MCF 10A (cell line): ENCODE measurements at places on chromosomes 1 and 21.

GRCh38 chr1:10113501-10113900 lies 80.7 kb downstream of the UBE4B start:
- no peak for DNase-seq

GRCh38 chr1:169574336-169574735 lies 11.9 kb downstream of the F5 start:
- DNase-seq, result no peak

GRCh38 chr1:17789926-17790325 lies 34.8 kb downstream of the ACTL8 start:
- DNase-seq, result no peak

DNA sequence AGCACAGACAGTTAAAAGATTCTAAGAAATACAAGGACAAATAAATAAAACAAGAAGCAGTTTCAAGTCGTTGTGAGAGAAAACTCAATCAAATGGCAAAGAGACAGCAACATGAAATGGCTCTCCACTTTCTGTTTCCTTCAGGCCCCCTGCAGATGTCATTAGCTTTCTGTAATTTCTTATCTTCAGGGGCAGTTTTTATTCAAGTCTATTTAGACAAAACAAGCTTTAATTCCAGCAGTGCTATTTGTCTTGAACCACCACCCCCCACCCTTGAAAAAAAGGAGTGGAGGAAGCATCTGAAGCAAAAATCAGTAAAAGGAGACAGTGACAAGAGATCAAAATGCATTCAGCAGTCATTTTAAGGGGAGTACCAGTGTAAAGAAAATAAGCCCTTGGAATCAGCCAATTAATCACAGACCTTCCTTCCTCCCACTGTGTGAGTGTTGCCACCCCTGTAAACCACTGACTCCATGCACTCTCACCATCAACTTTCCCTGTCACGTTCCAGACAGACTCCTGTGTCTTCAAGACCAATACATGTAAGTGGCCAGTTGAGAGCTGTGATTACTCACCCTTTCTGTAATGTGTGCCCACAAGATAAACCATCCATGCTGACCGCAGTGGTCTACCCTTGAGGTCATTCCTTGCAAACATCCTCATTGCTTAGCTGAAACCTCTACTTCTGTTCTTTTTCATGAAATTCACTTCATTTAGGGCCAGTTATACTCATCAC lies 136.1 kb upstream of the HOOK1 start:
- DNase-seq, result peak; percentile 78

GRCh38 chr1:28229089-28229488 lies 3.7 kb downstream of the DNAJC8 start:
- DNase-seq, result no peak

GRCh38 chr1:244400974-244401373 lies 50.7 kb downstream of the ADSS2 start:
- no peak for DNase-seq

DNA sequence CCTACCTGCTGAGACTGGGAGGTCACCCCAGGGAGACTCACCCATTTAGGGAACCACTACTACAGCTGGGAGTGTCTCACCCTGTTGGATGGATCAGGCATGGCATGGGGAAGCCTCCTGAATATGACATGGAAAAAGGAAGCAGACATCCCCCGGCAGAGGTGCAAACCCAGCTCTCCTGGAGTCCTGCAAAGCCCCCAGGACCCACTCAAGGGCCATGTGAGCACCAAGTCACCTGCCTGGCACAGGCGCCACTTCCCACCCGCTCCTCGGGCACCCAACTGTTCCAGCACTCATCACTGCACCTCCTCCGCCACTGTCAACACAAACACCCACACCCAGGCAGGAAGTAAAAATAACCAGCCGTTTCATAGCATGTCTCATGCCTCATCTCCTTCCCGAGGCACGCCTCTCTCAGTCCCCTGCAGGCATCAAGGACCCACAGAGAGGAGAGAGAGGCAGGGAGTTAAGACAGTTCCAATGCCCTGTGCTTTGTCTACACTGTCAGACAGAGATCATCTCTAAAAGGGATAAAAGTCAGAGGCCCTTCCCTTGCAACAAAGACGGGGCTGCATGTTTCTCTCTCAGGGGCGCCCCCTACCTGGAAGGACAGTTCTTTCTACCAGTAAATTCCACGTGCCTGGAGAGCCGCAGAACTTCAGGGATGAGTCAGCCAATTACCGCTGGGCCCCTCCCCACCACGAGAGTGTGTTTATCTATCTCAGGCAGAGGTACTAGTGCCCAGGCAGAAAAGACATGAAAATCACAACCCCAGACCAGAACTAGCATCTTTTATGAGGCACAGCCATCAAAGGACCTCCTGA lies 150.1 kb upstream of the SOD1 start:
- DNase-seq, result peak; percentile 82

- DNase-seq, result no peak
Measured at GRCh38 chr1:30678209-30678608, 45.2 kb downstream of the MATN1 start.

GRCh38 chr1:84268346-84268745 lies 33.2 kb upstream of the SAMD13 start:
- DNase-seq, result no peak

DNA sequence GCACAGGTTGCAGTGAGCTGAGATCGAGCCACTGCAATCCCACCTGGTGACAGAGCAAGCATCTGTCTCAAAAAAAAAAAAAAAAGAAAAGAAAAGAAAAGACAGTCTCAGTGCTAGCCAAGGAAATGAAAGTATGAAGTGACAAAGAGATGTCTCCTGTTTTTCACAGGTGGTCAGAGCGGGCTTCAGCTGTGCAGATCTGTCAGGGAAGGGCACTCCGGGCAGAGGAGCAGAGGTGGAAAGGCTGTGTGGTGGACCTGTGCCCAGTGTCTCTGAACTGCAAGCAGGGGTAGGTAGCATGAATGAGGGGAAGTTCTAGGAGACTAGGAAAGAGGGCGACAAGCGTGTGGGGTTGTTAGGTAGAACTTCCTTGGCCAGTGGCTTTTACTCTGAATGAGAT lies 67.5 kb downstream of the CD247 start:
- DNase-seq, result no peak

DNA sequence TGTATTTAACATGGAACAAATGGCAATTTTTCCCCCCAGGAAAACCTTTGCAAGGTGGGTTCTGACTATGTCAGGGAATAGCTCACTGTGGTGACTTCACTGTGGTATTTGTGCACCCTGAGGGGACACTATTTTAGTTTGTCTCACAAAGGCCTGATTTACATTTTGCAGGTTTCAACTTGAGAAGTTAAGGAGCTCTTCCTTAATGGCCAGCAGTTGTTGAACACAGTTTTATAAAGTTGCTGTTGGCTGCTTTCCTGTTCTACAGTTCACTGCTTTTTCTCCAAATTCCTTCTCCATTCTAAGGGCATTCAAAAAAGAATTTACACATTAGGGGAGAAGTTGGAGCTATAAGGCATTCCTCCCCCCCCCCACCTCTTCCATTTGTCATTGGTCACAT lies 4.6 kb downstream of the LAMC1 start:
- DNase-seq, result no peak

DNA sequence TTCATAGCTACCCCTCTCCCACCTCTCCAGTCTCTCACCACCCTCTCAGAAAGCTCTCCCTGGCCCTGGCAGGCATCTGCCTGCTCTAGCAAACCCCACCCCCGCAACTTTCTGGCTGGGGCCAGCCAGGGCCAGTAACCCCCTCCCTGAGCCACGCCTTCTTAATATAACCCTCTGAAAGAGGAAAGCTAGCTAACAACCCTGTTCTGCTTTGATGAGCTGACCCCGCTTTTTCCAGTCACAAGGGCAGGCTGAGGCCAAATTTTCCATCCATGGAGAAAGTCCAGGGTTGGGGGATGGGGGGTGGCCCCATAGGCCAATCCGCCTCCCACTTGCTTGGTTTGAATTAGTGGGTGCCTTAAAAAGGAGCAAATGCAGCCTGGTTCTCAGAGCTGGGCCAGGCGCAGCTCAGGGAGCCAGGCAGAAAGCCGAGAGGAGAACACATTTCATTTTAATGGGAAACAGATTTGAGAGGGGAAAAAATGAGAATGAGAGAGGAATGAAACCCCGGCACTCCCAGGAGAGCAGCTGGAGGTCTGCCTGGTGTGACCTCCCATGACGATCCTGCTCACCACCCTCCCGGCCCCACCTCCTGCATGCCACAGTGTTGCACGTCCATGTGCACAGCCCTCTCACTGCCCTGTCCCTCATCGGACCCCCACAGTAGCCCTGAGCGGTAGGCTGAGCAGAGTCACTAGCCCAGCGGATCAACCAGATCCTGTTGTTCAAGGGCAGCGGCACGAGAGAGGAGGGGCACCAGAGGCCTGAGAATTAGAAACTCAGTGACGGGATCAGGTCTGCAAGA lies 62.3 kb downstream of the OPTC start:
- no peak for DNase-seq

GRCh38 chr1:234759888-234760287 lies 149.9 kb upstream of the IRF2BP2 start:
- DNase-seq, result no peak

DNA sequence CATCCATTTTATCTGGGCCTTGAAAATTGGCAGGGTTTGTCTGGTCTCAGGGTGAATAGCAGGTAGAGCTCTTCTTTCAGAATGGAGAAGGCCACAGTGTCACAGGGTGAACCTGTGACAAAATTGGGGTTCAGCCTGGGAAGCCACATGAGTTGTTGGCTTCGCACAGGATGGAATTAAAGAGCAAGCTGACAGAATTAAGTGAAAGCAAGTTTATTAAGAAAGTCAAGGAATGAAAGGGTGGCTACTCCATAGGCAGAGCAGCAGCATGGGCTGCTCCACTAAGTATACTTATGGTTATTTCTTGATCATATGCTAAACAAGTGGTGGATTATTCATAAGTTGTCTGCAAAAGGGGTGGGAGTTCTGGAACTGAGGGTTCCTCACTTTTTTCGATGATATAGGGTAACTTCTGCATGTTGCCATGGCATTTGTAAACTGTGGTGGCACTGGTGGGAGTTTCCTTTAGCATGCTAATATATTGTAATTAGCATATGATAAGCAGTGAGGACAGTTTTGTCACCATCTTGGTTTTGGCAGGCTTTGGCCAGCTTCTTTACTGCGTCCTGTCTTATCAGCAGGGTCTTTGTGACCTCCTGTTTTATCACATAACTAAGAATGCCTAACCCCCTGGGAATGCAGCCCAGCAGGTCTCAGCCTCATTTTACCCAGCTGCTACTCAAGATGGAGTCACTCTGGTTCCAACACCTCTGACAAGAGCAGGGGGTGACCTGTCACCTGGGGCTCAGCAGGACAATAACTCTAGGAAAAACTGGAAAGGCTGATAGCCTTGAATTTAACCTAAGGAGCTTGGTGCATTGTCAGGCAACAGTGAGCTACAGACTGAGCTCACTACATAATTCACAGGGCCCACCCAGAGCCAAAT lies 5.1 kb downstream of the IFNAR2 start:
- no peak for DNase-seq

DNA sequence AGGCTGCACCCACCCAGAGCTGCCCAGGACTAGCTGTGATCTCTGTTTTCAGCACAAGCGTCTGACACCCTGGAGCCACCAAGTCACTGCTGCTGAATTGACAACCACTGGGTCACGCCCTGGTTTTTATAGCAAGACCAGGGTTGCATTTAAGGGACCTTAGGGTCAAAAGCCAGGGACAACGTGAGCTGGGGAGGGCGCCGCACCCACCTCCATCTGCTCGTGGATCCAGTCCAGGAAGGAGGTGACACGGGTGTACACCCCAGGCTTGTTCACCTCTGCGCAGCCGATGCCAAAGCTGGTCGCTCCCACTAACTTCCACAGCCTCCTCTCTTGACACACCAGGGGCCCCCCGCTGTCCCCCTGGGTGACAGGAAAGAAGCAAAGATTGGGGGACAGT lies 9.2 kb upstream of the TFF1 start:
- DNase-seq, result no peak

GRCh38 chr1:170853867-170854266 lies 81.5 kb upstream of the MROH9 start:
- DNase-seq, result no peak

DNA sequence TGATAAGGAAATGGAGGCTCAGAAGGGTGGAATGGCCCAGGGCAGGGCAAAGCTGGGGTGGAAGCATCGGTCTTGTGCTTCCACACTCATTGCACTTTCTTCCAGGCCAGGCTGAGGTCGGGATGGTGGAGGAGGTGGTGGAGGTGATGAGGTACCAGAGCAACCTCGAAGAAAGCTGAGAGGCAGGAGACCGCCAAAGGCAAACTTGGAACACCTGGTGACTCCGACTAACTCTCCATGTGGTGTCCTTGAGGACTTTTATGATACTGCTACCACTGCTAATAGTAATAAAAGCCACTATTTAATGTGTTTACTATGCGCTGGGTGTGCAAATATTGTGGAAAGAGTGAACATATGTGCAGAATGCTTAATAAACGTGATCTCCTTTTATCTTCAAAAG lies 16.9 kb upstream of the BTG2 start:
- DNase-seq, result no peak

GRCh38 chr1:65069011-65069565 lies 78.9 kb upstream of the AK4 start:
- DNase-seq, result no peak

DNA sequence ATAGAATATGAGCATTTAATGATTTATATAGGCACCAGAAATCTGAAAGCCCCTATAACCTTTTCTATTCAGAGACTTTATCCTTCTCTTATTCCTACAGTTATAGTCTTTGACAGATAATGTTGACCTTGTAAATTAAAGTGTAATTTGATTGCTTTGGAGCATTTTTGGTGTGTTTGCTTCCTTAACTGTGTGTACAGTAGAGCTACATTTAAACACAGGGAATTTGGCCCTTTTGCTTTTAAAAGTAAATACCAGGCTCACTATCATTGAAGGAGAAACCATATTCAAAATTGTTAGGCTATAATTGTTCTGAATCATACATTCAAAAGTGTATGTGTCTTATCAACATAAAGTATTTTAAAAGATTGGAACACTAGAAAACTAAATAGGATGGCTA lies 33.0 kb downstream of the STXBP3 start:
- no peak for DNase-seq

DNA sequence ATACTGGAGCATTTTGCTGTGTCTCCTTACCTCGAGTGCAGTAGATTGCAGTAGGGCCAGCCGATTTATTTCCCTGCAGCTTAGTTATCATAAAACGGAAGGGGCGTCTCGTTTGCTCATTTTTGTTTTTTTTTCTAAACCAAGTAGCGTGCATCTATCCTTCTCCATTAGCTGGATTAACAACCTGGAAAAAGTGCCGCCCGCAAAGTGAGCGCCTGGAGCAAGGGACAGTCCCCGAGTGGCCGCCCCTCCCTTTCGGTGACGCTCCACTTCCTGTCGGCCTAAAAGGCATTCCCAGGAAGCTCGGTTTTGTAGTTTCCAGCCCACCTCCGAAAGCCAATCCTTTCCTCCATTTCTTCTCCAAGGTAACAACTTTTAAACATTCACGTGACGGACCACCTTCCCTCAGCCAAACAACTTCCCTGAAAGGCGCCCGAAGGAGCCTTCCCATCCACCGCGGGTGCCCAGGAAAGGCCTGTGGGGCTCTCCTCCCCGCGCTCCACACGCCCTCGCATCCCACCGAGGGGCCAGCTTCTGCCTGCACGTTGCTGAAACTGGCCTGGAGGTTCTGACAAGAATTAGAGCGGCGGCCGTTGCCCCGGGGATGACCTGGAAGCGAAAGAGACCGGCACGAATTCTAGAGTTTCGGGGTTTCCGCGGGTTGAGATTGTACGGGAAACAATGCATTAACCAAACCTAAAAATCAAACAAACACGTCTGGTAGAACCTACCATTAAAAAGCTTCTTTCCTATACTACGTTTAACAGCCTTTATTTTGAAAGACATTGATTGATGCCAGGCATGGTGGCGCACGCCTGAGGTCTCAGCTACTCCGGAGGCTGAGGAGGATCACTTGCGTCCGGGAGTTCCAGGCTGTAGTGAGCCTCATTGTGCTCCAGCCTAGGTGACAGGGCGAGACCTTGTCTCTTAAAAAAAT lies at the start of gene EXTL2:
TSS of gene EXTL2 (minus strand) at position 240 of the 937 bp plus-strand sequence. CDS start 6,085 bp downstream, outside the sequence.
- peak; percentile 94 for DNase-seq
